ENCODE measurements at places on chromosomes 16 and 17.

DNA sequence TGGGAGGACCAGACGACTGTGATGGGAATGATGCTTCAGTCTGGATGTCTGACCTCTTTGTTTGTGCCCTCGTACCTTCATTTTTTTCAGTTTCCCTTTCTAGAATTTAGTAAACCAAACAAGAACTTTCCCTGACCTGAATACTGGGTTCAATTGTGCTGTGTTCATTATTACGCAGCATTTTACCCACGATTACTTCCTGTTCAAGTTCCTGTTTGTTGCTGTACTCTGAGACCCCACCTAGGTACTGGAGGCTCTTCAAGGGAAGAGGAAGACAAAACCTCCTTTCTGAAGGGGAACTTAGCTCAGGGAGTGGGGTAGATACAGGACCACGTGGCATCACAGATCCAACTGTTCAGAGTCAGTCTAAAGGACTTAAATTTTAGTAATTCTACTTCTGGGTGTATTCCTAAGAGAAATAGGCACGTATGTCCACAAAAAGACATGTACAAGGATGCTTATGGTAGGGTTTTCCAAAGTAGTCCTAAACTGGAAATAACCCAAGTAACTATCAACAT is 9.2 kb upstream of the PRKCB start:
- DNase-seq: no peak

DNA sequence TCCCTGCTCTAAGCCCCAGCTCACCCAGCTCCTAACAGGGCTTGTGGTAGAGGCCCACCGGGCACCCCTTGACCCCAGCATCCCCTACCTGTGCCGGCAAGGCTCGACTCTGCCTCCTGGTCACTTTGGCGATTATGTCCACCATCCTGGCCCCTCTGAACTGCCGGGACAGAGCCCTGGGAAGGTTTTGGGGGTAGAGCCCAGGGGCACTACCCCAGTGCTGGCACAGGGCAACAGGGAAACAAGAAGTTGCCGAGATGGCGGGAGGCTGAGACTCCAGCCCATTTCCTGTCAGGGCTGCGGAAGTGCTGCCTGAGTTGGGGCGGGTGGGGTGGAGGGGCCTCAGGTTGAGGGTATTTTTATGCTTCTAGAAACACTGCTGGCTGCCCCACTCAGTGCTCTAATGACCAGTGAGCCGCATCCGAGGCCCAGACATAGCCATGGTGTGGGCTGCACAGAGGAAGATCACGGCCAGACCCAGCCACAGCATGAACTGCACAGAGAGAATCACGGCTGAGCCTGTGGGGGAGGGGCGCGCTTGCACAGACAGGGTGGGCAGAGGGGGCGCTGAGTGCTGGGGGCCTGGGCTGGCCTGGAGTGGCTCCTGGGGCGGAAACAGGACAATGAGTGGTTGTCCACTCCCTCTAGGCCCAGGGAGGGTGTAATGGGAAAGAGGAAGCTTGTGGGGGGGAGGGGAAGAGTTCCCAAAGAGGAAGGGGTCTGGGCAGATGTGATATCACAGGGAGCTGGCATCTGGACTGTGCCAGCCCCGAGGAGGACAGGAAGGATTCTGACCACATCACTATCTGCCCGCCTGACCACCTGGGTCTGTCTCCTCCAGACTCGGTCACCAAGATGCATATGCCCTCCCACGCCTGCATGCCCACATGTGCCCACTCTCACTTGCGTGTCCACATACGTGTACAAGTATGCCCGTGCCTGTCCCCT is 22.3 kb downstream of the ARHGAP27 start:
- no peak for DNase-seq

- no peak for DNase-seq
These were observed 398.7 kb downstream of the SNX29 start for GRCh38 chr16:12375046-12375740.

DNA sequence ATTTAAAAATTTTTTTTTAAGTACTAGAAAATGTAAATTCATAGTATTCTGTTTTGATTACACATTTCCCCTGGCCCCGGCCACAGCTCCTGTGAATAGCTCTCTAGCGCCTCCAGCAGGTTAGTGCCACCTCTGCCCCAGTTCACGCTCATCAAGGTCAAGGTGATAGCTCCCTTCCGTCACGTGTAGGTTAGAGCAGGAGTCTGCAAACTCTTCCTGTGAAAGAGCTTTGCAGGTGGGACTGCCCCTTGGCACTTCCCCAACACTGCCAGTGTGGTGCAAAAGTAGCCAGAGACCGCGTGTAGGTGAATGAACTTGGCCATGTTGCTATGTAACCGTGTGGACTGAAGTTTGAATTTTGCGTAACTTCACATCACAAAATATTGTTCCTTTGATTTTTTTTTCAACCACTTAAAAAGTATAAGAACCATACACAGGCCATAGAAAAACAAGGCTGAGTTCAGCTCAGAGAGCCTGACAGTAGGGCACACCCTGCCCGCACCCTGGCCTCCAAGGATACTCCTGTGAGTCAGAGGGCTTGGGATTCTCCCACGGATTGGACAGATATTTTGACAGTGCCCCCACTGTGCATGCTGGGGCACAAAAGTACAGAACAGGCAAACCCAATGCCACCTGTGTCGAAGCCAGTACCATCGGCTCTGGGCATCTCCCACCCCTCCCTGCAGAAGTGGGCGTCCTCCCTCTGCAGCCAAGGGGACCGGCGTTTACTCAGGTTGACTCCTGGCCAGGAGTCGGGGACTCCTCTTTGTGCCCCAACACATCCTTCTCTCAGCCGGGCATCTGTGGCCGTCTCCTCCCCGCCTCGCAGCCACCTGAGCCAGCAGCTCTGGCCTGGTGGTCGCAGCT is 92.0 kb upstream of the CHMP6 start:
- DNase-seq: no peak

DNA sequence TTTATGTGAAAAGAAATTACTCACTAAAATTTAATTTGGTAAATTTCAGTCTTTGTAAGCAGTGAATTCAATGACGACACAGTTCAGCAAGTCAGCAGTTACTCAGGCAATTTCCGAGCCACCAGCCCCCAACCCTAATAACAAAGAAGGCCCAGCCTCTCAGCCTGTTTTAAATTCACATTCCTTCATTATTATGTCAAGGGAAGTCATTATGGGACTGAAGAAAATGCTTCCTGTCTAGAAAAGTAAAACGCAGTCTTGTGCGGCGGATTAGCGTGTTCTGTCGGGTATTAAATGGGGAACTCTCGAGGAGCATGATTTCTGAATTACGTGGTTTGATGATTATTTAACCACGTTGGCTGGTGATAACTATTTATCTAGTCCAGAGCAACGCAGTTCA is 177.6 kb downstream of the AIPL1 start:
- DNase-seq: no peak

DNA sequence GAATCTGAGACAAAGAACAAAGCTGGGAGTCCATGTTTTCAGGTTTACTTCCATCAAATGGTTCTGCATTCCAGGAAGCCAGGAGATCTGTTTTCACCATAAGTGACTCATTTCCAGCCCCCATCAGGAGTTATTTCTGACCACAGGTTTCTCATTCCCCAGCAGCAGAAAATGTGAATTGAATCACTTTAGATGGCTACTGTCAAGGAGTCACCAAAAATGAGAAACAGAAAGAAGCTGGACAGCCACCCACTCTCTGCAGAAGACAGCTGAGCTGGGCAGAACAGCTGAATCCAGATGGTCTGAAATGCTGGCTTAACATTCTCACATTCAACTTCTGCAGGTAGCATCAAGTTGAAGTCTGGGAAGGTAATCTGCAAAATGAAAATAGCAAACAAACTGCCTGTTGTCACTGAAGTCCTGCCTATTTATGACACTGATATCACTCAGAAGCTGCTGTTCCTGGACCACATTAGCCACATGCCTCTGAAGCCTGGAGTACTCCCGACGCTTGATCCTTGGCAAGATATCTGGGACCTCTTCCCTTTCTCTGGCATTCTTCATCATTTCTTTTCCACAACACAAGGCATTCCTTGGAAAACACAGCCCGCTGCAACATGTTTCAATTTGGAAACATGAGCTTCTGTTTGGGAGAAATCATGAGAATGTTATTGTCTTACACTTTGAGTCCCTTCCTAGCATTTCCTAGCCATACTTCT is 15.3 kb downstream of the CCL11 start:
- DNase-seq: no peak

- DNase-seq: peak; percentile 35
These were observed 73.5 kb downstream of the GTF3C1 start for GRCh38 chr16:27476240-27476639.

DNA sequence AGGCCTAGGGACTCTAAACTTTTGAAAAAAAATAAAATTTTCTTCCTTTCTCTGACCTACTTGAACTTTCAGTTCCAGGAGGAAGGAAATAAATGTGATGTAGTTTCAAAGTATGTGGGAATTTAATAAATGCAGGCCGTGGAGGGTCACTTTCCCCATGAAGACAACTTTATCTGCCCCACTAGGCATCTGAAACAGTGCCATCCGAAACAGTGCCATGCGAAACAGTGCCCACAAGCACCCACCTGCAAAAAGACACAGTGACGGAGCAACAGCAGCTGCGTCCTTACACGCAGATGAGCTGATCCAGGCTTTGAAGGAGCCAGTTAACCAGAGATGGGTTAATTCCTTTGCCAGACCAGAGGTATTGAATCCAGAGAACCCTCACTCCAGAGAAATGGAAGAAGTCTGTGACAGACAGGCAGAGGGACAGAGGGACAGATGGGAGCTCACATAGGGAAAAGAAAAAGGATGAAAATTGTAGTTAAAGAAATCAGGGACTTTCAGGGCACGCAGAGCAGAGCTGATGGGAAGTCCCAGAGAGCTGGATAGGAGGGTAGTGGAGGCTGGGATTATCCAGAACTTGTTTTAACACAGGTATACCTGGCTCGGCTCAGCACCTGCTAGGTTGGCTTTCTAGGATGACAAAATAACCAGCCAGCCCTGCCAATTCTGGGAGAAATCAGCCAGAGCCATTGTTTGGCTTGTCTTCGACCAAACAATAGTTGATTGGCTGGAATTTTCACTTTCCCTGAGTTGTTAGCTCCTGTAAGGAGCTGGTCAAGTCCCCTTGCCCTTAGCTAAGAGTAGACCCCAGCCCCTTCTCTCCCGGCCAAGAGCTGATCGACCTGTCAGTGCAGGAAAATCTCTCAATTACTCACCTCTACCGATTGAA is 17.1 kb upstream of the HOXB13 start:
- no peak for DNase-seq

DNA sequence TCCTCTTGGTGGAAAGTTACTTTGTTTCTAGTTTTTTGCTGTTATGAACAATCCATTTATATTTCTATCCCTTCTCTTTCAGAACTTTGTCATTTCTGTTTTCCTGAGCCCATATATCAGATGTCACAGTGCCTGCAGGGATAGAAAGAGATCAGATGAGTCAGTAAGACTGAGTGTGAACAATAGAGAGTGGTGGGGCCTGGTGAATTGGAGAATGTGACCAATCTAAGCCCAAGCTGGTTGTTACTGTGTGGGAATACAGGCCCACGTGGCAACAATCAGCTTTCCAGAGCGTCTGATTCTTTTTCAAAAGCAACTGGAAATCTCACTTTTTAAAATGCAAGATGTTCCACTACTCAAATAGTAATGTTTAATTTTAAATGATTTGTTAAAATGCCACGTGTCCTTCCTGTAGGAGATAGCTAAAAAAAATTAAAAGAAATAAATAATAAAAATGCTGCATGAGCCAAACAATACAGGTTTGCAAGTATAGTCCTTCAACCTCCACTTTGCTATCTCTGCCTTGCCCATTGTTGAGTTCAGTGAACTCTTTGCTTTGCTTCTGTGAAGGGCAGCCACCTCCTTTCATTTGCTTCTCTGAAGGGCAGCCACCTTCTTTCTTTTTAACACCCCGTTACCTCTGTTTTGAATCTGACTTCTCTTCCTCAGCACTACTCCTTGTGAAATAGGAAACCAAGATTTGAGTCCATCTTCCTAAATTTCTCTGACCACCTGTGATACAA is 9.6 kb downstream of the DCTN5 start:
- no peak for DNase-seq

DNA sequence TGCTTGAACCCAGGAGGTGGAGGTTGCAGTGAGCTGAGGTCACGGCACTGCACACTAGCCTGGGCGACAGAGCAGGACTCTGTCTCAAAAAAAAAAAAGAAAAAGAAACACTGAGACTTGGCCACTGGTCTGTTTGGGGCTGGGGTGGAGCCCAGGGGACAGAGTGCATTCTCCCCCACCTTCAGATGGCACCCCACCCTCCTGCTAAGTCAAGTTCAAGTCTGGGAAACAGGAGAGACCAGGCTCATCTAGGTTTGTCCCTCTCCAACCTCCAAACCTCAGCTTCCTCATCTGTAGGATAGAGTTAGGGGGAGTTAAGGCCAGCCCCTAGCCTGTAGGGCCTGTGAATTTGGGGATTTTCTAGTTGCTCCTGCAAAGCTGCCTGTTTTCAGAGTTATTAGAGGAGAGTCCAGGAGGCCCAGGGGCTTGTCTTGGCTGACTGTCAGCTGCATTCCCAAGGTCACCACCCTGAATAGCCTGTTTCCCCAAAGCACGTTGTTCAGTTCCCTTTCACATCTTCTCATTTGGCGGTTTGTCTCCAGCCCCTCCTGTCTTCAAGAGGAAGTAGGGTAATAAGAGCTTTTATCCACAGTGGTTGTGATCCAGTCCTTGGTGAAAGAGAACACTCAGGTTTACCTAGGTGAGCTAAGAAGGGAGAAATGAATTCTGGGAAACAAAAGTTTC is 2.2 kb downstream of the MT3 start:
- no peak for DNase-seq

DNA sequence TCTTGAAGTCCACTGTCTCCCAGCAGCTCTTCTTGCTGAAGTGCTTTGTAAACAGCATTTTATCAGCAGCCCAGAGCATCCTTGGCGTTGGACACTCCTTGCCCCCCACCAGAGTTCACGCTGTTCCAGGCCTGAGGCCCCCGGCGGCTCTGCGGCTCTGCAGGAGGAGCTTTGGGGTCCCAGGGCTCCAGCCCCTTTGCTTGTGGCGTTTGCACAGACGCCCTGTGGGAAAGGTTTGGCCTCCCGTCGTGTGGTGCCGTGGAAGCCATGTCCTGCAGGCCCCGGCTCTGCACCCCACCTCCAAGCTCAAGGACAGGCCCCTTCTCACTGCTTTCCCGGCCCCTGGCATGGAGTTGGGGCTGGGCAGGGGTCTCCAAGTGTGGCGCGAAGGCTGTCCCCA is 14.1 kb downstream of the METRNL start:
- DNase-seq: no peak

- peak; percentile 30 for DNase-seq
These were observed 260.2 kb downstream of the ZFHX3 start for GRCh38 chr16:72787514-72788268.

GRCh38 chr17:9272501-9273200 is 251.3 kb downstream of the NTN1 start:
- no peak for DNase-seq

DNA sequence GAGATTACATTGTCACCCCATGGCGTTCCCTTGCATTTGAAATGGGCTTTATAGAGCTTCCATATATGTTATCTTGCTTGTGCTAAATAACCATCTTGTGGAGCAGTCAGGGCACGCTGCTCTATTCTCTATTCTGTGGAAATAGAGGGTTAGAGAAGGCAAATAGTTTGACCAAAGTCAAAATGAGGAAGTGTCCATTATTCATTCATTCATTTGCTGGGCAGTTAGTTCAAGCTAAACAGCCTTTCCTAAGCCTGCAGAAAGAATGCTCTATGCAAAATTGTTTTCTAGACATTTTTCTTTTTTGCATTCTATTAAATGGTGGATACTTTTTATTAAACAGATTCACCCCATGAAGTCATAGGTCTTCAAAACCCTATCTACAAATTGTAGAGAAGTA is 67.8 kb upstream of the ELAC2 start:
- DNase-seq: no peak

GRCh38 chr16:24130494-24131085 is 125.5 kb upstream of the CACNG3 start:
- no peak for DNase-seq

- DNase-seq: no peak
These were observed 3.6 kb upstream of the ZCCHC14 start for GRCh38 chr16:87496447-87496801.

GRCh38 chr17:320809-321385 is 31.7 kb downstream of the RPH3AL start:
- peak; percentile 64 for DNase-seq

All from posterior cingulate gyrus (tissue), 11 donors.